ENCODE measurements at places on chromosomes 2 and 18. TPM values are rescaled to one million over a fixed set of nuclear protein-coding genes. Genes with fewer than 3 reads are reported as not detected.

The ASB18 gene
- not detected for total RNA-seq

The PRKAG3 gene
- not detected for total RNA-seq

The PROM2 gene
- 1.7 TPM for total RNA-seq

The CFAP53 gene
- total RNA-seq: 0.26 TPM

- no peak for DNase-seq
These were observed 45.2 kb downstream of the FAM117B start for GRCh38 chr2:202679980-202680379.

DNA sequence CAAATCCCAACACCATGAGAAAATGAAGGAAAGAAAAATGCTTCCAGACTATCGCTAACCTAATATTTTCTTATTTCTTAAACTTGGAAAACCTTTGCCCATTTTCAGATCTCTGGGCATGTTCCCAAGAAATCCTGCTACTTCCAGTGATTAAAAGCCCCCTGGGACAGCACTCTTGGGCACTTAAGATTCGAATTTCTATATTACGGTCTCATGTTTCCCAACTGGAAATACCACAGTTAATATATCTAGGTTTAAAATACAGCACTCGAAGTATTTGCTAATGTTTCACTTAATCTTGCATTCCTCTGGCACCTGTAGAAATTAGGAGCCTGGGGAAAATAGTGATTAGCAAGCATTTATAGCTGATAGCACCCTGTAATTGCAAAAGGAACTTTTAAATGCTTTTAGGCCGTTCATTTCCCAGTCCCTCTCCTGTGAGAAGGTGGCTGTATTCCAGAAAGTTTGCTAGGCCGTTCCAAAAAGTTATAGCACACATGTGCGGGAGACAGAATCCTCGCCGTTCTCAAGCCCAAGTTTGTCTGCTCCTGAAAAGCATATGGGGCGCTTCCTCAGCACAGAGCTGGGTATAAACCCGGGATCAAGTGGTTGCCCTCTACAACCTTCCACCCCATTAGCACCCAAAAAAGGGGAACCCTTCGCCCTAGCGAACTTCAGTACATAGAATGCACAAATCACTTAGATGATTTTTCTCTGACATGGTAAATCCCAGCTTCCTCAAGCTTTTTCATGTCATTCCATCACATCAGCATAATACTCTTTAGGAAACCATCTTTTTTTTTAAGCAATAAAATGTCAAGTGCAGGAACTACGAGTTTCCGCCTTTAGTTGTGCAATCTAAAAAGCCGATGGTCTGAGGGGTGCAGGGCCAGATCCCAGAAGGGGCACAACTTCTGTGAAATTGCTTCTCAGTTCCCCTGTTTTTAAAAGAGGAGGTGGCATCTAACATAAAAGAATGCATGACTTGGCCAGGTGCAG, 60.6 kb downstream of the DIPK1C start:
- no peak for DNase-seq

- DNase-seq: no peak
These were observed 339.3 kb downstream of the HRH4 start for GRCh38 chr18:24799720-24800119.

- DNase-seq: no peak
These were observed 2.3 kb upstream of the ITGA4 start for GRCh38 chr2:181454686-181455450.

GRCh38 chr2:73034661-73035375, 36.7 kb downstream of the SFXN5 start:
- DNase-seq: no peak

GRCh38 chr2:213149294-213149875, 2.0 kb downstream of the IKZF2 start:
- DNase-seq: no peak

All from chondrocyte (in vitro differentiated cells).